ENCODE measurements at places on chromosomes 1 and 21.

- no peak for DNase-seq
Observed at GRCh38 chr1:227889863-227890405, 57.8 kb downstream of the WNT9A start.

DNA sequence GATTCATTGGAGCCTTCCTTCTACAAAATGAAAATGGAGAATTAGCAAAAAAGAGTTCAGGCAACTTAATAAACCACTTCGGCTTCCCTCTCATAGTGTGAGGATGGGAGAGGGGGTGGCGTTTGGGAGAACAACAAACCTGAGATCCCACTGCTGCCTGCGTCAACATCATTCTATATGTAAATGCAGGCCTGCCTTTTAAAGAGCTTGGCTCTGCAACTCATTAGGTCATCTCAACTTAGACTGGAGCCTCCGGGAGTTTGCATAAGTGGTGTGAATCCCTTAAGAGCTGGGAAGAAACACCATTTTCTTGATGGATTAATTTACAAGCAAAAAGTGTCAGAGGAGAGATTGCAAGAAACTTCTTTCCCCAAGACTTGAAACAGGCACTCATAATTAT, 127.6 kb upstream of the DAB1 start:
- no peak for DNase-seq

- DNase-seq: no peak
Observed at GRCh38 chr1:30881319-30882181, 27.0 kb downstream of the SDC3 start.

- DNase-seq: no peak
Observed at GRCh38 chr1:150572918-150573647, 6.3 kb downstream of the MCL1 start.

- no peak for DNase-seq
Observed at GRCh38 chr1:233278631-233279030, 16.9 kb downstream of the PCNX2 start.

DNA sequence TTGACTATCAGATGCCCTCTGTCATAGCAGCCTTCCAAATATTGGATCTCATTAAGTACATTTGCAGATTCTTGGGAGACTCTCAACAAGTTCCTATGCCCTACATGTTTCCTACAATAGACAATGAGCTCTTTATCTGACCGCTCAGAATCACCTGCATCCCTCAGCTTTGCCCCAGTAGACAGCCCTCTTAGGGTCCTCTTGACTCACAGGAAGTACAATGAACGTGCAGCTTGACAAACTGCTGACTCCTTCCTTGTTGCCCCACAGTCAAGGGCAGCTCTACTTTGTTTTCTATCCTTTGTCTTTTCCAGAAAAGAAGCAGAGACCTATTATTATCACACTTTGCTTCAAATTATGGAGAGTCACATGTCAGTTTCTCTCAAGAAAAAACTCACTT, 27.6 kb downstream of the SLC44A5 start:
- DNase-seq: no peak

- no peak for DNase-seq
Observed at GRCh38 chr1:237181743-237182317, 139.8 kb downstream of the RYR2 start.

DNA sequence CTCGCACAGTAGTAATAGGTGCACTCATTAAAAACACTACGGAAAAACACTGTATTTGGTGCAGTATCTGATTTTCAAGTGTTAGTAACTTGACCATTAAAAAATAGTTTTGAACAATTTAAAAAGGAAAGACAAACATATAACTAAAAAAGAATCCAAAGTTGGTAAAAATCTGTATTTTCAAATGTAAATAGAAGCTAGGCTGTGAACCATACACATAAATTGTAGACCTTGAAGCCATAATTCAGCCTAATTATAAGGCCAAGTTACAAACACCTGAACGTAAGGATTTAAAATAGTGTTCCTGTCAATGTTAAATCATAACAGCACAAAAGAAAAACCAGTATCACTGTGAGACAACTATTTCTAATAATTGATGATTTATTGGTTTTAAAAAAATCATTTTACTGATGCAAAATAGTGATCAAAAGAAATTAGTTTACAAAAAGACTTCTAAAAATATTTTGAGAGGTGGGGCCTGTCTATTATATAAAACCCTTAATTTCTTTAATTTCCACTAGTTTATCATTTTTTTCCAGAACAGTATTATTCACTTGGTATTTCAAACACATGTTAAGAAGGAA, 4.5 kb downstream of the IRF2BP2 start:
- DNase-seq: no peak

DNA sequence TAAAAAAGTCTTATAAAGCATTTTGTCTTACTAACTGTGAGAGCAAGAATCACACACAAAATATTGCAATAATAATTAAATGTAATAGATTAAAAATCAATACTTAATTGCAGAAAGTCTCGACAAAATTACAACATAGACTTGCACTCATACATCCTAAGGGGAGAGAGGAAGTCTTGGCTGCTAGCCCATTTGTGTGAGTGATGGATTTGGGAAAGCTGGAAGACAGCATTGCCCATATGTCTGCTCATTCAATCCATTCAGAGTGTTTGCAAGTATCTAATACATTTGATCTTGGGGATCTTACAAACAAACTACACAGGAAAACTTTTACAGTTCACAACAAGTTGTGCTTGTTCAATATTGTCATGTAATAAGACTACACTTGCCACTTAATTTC, 140.5 kb downstream of the COL11A1 start:
- no peak for DNase-seq

DNA sequence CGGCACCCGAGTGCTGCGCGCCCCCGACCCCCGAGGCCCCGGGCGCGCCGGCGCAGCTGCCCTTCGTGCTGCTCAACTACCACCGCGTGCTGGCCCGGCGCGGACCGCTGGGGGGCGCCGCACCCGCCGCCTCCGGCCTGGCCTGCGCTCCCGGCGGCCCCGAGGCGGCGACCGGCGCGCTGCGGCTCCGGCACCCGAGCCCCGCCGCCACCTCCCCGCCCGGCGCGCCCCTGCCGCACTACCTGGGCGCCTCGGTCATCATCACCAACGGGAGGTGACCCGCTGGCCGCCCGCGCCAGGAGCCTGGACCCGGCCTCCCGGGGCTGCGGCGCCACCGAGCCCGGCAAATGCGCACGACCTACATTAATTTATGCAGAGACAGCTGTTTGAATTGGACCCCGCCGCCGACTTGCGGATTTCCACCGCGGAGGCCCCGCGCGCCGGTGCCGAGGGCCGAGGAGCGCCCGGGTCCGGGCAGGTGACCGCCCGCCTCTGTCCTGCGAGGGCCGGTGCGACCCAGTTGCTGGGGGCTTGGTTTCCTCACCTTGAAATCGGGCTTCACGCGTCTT, 49.0 kb downstream of the SIM2 start:
- DNase-seq: no peak

GRCh38 chr1:81296601-81297000, 504.1 kb upstream of the ADGRL2 start:
- DNase-seq: no peak

GRCh38 chr1:184972315-184973055, 1.8 kb downstream of the NIBAN1 start:
- DNase-seq: no peak

DNA sequence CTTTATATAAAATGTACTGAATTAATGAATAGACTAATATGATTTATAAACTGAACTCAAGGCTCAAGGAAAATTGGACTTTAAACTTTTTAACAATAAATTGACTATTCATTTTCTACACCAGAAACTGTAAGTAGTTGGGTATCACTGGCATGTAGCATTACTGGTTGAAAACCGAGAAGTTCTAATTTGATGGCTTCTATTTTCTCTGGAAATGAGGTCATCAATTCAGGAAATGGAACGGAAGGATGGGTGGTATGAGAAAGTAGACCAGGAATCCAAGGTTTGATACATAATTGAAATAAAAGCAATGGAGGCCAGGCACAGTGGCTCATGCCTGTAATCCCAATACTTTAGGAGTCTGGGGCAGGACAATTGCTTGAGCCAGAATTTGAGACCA, 50.4 kb downstream of the RERE start:
- no peak for DNase-seq

DNA sequence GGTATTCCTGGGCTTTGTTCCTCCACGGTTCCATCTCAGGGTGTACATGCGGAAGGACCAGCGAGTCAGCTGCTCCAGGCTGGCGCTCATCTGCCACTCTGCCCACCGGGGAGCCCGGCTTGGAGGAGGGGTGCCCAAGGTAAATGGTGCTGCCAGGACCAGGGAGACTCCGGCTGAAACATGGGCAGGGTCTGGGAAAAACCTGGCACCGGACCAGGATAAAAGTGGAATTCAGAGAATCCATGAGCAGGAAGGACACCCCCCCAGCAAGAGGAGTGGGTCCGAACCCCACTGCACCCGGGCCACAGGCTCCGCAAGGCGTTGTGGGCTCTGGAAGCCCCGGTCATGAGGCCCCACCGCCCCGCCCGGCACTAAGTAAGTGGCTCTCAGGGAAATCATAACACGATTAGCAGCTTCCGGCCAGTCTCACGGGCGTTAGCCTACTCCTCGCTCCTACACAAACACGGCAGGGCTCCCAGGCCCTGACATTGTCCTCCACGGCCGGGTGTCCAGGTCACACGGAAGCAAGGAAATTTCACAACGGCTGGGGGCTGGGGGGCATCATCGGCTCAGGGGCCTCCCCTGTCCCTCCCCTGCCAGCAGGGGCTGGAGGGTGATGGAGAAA, 21.1 kb downstream of the MEGF6 start:
- no peak for DNase-seq

GRCh38 chr21:46051379-46051770, 46.5 kb upstream of the COL6A2 start:
- no peak for DNase-seq
